ENCODE measurements at places on chromosomes 2 and 18.

DNA sequence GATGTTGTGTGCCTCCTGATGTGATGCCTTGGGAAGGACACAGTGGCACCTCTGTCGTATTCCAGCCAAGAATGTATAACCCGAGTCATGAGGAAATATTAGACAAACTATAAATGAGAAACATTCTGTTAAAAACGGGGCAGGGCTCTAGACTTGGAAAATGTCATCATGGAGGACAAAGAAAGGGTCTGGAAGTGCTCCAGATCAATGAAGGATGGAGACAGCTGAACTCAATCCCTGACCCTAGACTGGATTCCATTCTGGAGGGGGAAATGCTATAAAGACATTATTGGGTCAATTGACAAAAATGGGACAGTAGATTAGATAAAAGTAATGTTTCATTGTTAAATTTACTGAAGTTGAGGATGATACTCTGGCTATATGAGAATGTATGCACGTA is 92.1 kb downstream of the SLC4A3 start:
- DNase-seq, result no peak

DNA sequence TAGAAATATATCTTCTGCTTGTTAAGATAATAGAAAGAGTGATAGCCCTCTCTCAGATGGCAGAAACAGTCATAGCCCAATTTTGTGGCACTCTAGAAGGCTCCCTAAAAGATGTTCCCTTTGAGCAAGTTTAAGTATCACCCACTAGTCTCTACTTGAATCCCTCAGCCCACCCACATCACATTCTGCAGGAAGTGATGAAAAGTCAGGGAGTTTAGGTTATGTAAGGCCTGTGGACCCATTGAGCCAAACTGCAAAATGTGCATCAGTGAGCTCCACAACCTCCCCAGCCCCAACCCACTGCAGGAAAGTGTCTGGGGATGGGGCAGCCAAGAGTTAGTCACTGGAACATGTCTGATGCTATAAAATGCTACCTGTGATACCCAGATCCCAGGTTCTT is 25.6 kb downstream of the ANKRD44 start:
- no peak for DNase-seq

DNA sequence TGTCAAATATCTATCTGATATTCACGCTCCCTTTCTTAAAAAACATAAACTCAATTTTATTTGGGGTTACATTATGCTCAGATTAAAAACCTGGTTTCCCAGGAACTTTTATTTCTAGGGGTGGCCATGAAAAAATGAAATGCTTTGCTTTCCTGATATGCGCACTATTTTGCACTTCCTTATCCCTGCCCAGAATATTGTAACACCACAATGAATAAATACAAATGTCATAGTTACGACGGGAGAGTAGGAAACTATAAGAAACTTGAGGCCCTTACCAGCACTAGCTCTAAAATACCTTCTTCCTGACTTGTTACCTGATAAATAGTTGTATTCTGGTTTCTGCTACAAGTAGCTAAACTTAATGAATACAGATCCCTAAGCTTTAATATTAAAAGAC is 475.6 kb upstream of the CWC22 start:
- DNase-seq, result no peak

DNA sequence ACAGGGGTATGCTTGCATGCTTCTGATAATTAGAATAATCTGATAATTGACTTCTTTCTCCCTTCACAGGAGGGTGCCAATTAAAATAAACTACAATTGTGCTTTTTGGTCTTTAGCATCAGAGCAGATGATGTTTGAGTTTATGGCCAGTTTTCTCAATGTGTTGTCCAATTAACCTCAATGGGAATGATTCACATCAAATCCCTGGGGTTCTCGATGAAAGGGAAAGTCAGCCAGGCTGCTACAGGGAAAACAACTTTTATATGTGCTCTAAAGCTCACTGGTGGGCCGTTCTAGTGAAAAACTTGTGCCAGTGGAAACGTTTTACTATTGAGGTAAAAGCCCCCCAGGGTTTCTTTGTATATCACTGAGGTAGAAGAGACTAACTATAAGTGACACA is 887.3 kb upstream of the CRIM1 start:
- DNase-seq, result no peak

- DNase-seq, result no peak
Observed at GRCh38 chr2:68251855-68252399, 405 bp downstream of the PPP3R1 start.

- no peak for DNase-seq
Observed at GRCh38 chr2:195382186-195382585, 274.8 kb upstream of the SLC39A10 start.

GRCh38 chr2:12320991-12321641 is 395.6 kb upstream of the TRIB2 start:
- DNase-seq, result no peak

DNA sequence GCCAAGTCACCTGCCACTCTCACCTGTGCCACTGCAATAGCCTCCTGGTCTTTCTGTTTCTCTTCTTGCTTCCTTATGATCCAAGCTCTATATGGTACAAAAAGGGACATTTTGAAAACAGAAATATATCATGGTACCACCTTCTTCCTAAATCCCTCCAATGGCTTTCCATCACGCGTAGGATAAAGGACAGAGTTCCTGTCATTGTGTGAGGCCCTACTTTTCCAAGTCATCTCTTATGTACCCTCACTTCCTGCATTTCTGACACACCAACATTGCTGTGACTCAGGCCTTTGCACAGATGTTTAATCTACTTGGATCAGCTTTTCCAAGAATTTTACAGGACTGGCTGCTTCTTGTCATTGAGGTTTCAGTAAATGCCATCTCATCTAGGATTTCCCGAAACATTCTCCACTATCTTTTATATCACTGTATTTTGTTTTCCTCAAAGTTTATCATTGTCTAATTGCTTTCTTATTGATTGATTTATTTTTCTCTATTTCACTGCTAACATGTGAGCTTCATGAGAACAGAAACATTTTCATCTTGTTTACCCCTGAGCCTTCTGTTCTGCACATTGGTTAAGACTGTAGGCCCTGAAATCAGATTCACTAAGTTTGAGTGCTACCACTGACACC is 426.1 kb upstream of the FANCL start:
- no peak for DNase-seq

DNA sequence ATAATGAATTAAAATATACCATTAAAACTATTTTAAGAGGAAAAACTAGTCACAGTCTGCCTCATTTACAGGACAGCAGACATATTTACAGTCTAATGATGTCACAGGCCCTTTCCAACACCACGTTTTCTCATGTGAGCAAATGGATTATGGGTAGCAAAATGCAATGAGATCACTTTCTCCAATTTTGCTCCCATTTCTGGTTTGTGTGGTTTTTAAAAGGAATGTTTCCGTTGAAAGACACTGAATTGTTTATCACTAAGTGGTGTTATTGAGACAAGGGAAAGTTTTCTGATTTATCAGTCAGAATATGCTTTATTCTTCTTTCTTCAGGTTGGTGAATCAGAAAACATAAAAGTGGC is 11.4 kb upstream of the NR4A2 start:
- no peak for DNase-seq

DNA sequence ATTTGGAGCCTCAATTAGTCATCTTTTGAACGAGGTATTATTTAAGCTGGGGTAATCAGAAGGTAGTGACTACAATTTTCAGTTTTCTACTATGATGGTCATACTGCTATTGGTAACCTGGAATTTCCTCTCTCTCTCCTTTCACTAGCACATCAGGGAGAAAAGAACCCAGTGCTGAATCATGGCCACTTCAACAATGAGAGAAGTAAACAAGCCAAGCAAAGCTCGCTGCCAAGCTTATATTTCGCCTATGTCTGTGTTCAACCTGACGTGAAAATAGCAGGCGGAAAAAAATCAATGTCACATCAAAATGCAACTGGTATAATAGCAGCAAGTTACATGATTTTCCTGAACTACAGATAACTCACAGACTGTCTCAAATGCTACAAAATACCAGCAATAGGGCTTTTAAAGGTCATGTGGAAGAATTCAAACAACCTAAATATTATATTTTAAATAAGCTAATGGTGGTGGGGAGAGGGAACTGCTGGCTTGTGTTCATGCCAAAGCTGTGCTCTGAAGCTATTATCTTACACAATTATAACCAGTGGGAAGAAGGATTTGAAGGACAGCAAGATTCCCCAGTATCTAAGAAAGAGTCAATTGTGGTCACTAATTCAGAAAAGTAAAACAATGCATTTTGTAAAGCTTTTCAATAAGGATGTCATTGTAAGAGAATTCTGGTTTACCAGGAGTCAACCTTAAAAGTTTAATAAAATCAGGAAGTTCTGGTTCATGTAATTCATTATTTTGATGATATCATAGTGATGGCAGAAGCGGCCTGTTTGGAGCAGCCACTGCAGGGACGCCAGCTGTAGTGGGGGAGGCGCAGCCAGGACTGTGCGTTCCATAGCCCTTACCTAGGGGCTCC is 38.0 kb downstream of the RNF152 start:
- no peak for DNase-seq

DNA sequence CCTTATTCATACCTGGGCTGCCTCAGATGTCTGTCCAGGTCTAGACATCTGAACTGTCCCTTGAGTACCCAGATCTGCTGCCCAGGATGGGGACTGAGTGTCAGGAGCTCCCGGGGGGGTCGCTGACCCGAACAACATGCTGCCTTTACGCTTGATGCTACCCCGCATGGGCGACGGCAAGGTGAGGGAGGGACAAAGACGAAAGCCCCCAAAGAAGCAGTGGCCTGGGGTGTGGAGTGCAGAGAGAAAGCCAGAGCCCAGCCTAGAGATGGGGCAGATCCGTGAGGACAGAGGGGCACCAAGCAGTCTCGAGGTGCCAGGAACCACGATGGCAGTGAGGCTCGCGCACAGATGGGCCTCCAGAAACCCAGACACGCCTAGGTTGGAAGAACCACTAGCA is 234.7 kb downstream of the ATAD2B start:
- DNase-seq, result no peak

DNA sequence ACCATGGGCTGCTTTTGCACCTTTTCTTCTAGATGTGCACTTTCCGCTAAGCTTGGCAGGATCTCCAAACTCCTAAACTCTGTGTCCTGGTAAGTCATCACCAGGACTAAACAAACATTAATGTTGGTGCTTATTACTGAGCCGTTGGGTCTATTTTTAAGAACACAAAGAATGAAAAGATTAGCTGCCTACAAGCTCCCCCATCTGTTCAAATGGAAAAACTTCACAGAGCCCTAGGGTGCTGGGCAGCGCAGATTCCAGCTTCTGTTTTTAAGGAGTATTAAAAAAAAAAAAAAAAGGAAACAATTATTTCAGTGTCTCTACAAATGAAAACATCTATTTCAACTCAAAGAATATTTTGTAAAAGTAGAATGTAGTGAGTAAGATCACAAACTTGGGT is 97.8 kb upstream of the AQP4 start:
- no peak for DNase-seq

GRCh38 chr2:37550190-37550589 is 121.3 kb downstream of the CDC42EP3 start:
- DNase-seq, result no peak

- DNase-seq, result no peak
Observed at GRCh38 chr2:207241198-207241597, 75.5 kb upstream of the KLF7 start.

- DNase-seq, result no peak
Observed at GRCh38 chr18:31658670-31659575, 25.5 kb downstream of the B4GALT6 start.

DNA sequence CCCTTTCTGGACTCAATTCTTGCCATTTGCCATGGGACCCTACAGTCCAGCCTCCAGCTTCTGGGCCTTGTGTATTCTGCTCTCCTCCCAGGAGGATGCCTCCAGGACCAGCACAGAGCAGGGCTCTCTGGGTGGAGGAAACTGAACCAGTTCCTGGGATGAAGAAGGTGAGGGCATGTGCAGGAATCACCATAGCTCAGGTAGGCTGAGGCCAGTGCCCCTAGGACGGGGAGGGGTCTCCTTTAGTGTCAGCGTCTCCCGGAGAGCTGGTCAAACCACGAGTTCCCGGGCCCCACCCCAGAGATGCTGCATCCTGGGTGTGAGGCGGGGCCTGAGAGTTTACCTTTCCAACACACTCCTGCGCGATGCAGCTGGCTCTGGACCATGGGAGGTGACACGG is 5.8 kb upstream of the PRELID3A start:
- no peak for DNase-seq

DNA sequence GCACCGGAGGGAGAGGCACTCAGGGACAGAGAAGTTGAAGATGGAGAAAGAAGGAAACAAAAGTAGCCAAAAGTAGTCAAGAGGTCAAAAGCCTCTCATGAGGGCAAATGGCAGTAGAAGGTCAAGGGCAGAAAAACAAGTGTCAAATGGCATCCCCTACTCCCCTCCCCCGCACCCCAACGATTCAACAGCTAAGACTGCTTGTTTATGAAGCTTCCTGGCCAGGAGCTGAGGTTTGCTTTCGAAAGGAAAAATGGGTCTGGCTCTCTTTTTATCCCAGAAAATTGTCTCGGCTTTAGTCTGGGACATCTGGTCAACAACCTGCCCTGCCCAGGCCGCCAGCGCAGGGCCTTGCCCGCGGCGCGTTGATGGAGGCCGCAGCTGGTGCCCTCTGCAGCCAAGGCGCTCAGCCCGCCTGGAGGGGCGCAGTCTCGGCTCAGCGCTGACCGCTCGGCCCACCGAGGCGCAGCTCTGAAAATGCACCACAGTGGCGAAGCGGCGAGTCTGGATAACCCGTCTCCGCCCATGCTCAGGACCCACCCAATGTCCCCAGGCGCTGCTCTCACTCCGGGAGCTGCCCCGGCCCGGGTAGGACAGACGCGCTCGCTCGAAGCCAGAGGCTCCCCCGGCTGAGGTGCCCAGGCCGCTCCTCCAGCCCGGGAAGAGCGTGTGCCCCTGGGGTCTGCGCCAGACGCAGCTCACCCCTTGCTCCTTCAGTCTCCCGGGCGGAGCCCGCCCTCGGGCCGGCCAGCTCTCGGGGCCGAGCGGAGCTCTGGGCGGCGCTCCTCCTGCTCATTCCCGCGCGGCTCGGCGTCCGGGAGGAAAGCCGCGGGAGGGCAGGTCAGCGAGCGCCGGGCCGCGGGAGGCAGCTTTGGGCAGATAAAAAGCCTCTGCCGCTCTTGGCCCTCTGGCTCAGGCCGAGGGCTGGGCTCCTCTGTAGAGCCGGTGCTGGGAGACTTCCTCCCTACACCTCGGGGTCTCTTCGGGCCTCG is 1.8 kb upstream of the TBR1 start:
- DNase-seq, result no peak

- DNase-seq, result no peak
Observed at GRCh38 chr2:165634855-165635254, 159.2 kb downstream of the GALNT3 start.

- no peak for DNase-seq
Observed at GRCh38 chr2:222064286-222064685, 234.5 kb downstream of the PAX3 start.

DNA sequence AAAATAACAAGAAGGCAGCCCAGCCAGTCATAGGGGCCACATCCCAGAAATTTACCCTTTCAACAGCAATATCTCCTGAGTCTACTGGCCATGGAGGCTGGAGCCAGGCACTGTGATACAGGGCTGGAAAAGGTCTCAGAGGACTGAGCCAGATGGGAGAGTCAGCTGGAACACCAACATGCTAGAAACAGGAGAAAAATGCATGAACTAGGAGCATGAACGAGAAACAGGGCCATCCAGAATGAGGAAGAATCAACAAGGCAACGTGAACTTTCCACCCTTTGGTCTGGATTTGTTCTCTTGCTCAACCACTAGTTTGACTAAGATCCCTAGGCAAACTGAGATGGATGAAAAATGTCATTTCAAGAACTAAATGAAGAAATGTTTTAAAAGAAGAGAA is 13.1 kb downstream of the PID1 start:
- DNase-seq, result no peak

- DNase-seq, result no peak
Observed at GRCh38 chr2:3778851-3779495, 75.6 kb downstream of the DCDC2C start.
